ENCODE measurements at places on chromosomes 1 and 21.

- DNase-seq: no peak
Measured at GRCh38 chr1:112646225-112646624, 26.6 kb downstream of the CAPZA1 start.

DNA sequence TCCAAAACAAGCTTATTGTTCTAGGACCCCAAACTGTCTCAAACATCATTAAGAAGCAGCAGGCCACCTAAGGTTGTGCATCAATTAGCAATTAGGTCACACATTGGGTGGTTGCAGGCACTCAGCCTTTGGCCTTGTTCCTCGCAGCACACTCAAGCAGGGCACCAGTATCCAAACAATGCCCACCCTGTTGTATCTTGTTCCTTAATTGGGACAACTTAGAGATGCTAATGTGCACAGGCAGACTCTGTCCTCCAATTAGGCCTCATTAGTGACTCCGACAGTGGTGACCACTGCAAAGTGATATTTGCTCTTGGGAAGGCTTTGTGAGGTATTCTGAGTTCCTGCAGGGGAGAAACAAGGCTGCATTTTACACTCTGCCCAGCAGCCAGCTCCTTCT lies 515.1 kb upstream of the PTBP2 start:
- no peak for DNase-seq

- DNase-seq: no peak
Measured at GRCh38 chr1:109838838-109839240, 71.8 kb upstream of the CSF1 start.

DNA sequence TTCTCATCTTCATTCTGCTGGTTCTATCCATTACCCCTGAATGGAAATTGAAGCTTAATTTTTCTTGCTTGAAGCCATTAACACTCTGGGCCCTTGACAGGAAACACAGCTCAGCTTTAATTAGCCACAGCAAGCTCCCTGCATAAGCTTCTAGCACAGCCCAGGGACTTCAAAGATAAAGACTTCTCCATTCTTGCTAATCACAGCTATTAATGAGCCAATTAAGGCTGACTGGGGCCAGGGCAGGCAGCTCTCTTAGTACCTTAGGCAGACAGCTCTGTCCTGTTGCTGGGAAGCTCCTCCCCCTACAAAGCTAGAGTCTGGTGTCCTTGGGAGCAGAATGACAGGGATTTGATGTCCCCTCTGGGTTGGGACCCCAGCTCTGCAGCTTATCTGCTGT lies 27.9 kb upstream of the TRABD2B start:
- no peak for DNase-seq

DNA sequence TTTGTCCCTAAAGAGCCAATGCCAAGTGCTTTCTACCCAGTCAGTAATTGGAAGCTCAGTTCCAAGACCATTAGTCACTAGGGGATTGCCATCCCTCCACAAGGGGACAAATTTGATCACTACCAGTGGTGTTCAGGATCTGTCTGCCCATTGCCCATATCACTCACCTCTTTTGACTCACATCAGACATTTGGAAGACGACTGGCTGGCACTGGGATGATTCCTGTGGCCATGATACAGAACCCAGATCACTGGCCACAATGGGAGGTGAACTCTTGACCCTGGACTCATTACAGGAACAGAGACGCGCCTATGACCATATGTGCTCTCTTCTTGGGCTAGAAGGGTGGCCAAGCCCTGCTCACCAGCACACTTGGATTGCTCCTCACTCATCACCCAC lies 71.0 kb downstream of the COLGALT2 start:
- no peak for DNase-seq

All from activated T-cell treated with anti-CD3 and anti-CD28 coated beads for 24 hours (primary cell).